ENCODE measurements at places on chromosomes 13 and 19.

DNA sequence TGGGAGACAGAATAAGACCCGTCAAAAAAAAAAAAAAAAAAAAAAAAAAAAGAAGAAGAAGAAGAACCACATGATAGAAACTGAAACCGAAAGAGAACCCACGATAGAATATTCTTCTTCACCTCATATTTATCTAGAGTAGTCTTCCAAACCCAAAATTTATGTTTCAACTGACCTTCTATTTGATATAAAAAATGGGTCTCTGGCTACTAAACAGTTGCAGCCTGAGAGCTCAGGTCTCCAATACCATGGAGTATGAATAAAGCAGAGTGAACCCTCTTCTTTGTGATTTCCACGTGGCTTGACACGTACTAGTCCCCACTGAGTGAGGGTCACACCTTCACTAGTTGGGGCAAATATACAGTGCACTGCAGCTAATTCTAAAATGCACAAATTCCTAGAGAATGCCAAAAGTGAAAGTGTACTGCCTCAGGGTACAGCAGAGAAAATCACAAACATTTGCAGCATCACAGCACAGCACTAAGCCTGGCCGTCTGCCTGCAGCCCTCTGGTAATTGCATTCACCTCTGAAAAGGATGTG lies 30.8 kb upstream of the RFC3 start:
- DNase-seq, result no peak

GRCh38 chr19:45766296-45766868 lies 2.7 kb downstream of the SIX5 start:
- no peak for DNase-seq

DNA sequence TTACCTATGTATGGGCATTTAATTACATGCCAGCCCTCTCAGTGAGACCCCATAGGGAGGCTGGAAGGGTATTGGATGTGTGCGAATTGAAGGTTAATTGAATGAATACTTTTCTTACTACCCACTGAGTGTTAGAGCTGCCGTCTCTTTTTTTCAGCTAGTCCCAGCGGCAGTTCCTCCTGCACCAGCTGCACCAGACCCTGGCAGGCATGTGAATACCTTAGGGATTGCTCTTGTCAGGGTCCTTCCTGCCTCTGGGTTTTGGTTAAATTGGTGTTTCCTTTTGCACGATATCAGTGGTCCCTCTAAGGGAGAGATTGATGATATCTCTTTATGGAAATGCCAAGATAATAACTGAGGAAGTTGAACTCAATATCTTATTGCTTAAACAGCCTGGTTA lies 9.8 kb upstream of the CXCL17 start:
- no peak for DNase-seq

DNA sequence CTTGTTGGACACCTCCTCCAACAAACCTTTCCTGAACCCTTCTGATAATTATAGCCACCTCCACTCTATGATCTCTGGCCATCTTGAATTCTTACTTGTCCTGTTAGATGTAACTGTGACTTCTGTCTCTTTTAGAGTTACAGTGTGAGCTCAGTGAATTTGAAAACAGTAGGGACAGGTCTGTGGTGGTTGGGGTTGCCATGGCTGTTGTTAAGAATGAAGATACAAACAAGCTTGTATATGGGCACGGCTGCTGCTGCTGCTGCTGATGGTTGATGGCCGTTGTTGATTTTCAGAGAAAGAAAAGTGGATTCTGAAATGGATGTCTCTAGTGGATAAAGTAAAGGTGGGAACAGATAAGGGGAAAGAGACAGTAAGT lies 101.5 kb downstream of the STARD13 start:
- DNase-seq, result no peak

- DNase-seq, result no peak
Measured at GRCh38 chr13:43159026-43159461, 135.7 kb downstream of the DNAJC15 start.

DNA sequence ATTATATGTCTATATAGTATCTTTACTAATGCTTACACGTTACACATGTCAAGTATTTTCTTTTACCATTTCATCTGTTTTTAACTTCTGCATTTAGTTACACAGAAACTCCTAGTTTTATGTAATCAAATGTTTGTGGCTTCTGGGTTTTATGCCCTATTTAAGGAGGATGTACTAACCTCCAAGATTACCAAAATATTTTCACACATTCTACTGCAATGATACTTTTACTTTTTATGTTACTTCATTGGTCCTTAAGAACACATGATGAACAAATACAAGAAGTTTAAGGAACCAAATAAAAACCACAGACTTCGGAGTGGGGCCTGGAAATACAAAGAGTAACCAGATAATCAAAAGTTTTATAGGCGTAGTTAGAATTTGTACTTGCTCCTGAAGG lies 37.2 kb downstream of the ZC3H13 start:
- DNase-seq, result no peak

DNA sequence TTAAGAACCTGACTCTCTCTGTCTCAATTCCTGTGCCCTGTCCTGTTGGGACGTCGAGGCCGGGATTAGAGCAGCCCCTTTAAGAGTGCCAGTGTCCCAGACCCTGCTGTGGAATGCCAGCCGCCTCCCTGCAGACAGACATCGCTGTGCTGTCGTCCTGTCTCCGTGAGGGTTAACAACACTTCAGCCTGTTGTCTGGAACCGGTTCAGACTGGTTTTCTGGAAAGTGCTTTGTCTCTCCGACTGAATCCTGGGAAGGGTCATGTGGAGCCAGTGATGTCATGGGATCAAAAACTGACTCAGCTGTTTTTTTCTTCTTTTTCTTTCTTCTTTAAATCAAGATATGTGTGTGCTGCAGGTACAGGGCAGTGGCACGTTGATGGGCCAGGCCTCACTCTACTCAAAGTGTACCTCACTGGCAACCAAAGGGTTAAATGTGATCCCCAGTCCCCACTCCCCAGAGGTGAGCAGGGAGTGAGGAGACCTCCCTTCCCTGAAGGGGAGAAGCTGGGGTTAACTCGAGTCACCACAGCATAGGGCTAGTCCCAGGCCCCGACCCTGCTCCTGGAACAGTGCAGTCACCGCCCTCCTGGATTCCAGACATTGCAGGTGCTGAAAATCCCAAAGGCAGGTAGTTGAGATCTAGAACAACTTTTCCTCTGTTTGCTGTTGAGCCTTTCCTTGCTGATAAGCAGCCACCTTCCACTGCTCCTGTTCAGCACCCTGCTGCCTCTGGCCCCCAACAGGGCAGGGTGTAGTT lies 50.8 kb downstream of the TSSK6 start:
- no peak for DNase-seq

DNA sequence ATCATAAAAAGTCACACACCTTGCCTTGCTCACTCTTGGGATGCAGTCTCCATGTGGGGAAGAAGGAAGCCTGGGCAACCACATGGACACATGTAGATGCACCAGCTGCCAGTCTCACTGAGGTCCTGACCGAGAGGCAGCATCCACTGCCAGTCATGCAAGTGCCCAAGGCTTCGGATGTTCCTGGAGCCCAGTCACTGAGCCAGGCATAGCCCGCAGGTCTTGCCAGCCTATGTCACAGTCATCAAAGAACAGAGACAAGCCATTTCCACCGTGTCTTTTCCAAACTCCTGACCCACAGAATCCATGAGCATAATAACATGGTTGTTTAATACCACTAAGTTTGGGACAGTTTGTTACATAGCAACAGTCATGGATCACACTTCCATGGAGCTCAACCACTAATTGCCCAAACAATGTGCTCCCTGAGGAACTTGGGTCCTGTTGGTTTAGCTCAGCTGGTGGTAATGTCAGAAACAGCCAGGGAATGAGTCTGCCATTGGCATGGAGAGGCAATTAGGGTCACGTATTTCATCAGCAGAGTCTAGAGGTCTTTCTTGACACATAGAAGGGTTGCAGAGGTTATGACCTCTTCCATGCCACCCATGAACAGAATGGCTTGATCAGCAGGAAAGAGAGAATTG lies 21.5 kb downstream of the STARD13 start:
- DNase-seq, result no peak

- no peak for DNase-seq
Measured at GRCh38 chr19:28715157-28715556, 497.8 kb downstream of the UQCRFS1 start.

DNA sequence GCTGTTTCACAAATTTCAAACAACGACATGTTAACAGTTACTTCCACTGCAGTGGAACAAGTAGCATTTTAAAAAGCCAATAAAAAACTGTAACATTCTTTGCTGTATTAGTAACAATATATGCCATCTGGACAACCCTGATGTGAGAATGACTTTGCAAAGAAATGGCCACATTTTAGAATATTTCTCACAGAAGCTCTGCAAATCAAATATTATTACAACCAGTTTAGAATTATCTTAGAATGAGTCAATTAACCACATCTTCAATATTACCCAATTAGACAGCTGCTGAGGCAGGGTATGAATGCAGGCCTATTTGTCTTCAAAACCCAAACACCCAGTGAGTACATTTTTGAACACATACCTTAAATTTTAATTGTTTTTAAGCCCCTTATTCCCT lies 3.2 kb downstream of the ZNF699 start:
- DNase-seq, result no peak

DNA sequence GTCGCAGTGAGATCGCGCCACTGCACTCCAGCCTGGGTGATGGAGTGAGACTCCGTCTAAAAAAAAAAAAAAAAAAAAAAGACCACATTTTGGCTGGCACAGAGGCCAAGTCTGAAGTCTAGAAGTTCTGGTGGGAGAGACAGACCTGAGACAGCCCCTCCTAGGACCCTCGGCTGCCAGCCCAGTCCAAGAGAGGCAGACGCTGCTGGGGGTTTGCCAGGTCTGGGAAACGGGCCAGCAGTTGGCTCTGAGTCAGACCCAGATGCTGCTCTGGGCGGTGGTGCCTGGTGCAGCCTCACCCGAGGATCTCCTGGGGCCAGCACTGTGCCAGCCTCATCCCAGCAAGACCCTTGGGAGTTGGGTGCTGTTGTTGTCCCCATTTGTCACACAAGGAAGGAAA lies 5.8 kb downstream of the FCHO1 start:
- no peak for DNase-seq

GRCh38 chr13:31042049-31042448 lies 109.6 kb downstream of the TEX26 start:
- DNase-seq, result no peak

DNA sequence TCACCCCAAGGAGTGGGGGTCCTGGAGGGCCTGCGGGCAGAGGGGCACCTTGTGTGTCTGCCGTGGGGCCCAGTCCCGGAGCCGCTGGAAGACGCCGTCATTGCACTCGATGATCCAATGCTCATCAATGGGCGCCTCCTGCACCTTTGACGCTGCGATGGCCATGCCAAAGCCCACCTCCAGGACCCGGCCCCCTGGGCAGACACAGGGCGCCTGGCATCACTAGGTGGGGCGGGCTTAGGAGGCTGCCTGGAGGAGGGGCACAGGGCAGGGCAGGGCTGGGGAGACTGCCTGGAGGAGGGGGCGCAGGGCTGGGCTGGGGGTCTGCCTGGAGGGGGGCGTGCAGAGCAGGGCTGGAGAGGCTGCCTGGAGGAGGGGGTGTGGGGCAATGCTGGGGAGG lies 1.6 kb downstream of the GAMT start:
- DNase-seq, result no peak

DNA sequence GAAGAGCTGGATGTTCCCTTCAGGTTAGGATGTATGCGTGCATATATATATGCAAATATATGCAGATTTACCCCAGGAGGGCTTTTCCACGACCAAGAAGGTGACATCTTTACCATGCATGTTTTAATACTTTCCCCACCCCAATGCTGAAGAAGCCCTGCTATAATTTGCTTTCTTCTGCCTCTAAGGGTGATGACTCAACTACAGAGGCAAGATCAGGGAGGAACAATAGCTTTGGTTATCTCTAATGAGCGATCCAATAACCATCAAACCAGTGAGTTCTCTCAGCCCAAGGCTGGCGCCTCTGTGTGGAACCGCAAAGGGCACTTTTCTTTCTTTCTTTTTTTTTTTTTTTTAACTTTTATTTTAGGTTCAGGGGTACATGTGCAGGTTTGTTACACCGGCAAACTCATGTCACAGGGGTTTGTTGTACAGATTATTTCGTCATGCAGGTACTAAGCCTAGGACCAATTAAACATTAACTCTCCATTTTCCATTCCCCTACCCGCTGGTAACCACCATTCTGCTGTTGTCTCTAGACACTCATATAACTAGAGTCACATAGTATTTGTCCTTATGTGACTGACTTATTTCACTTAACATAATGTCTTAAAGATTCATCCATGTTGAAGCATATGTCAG lies 25.7 kb upstream of the UBE2L5 start:
- no peak for DNase-seq

Data from stimulated activated CD4-positive, alpha-beta T cell treated with anti-CD3 and anti-CD28 coated beads, Interleukin-15, amount 100 ng/mL, for 24 hours (primary cell).